ENCODE measurements at places on chromosomes 1 and 21.

- DNase-seq = no peak
Measured at GRCh38 chr1:33410091-33410701, 20.7 kb downstream of the PHC2 start.

DNA sequence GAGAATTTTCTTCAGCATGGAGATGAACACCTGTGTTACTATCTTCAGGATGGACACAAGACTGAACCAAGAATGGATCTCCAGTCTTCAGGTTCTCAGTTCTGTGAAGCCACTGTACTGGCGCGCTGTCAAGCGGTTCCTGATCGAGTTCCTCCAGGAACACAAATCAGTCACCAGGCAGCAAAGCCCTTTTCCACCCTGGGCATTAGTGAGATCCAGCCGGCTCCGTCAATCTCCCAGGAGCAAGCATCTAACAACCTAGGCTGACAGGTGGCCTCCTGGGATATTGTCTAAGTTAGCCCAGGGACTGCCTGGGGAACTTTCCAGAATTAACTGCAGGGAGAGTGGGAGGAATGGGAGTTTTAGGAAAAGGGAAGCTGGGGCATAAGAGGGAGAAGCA, 9.7 kb upstream of the IGFN1 start:
- no peak for DNase-seq

GRCh38 chr1:119286587-119287181, 81.9 kb upstream of the HAO2 start:
- no peak for DNase-seq

GRCh38 chr21:15098908-15099307, 34.1 kb upstream of the NRIP1 start:
- DNase-seq = no peak

DNA sequence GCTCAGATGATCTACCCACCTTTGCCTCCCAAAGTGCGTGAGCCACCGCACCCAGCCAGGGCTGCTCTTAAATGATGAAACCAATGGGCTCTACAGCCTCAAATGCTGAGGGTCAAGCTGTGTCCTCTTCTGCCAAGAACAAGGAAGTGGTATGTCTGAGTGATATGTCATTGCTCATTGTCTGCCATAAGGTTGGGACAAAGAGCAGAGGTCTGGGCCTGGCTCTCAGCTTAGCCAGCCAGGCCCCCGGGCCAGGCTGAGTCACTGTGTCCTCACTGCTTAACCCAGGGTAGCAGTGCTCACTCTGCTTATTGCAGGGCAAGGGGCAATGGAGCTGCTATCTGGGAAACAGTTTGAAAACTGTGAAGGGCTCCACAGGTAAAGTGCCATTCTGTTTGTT, 8.3 kb upstream of the ETS2 start:
- DNase-seq = no peak

DNA sequence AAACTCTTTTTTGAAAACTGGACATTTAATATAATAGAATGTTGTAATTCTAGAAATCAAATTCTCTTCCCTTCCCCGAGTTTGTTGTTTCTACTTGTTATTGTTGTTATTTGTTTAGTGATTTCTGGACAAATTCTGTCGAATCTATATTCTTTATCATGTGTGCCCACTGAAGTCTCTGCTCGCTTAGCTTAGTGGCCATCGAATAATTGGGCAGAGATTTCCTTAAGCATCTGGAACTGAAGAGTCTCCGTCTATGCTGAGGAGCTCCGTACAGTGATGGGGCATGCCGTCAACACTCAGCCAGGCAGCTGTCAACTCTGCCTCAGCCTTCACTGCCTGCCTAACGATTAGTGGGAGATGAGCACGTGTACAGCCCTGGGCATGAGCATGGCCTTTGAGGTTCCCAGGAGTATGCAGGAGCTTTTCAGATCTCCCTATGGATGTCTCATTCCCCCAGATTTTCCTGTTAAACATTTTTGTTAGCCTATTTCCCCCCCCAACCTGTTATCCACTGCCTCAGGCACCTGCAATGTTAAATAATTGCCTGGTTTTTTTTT, 66.8 kb downstream of the SLX9 start:
- DNase-seq = no peak

- no peak for DNase-seq
Measured at GRCh38 chr1:94542088-94542870, 720 bp upstream of the F3 start.

DNA sequence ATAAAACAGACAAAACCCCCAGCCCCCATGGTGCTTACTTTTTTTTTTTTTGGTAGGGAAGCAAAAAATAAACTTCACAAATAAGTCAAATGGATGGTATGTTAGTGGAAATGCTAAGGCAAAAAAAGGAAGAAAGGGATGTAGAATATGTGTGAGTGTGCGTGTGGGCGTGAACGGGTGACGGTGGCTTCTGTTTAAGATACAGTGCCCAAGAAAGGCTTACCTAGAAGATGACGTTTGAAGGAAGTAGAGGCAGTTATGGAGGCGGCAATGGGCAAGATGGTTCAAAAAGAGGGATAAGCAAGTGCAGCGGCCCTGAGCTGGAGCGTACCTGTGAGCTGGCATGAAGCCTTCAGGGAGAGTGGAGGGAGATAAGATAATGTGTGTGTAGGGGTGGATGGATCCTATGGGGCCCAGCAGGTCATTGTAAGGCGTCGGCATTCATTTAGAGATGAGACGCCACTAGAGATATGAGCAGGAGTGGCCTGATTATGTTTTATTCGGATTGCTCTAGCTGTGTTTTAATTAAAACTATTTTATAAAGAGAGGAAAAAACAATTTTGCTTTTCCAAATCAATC, 19.9 kb downstream of the LEPR start:
- no peak for DNase-seq

DNA sequence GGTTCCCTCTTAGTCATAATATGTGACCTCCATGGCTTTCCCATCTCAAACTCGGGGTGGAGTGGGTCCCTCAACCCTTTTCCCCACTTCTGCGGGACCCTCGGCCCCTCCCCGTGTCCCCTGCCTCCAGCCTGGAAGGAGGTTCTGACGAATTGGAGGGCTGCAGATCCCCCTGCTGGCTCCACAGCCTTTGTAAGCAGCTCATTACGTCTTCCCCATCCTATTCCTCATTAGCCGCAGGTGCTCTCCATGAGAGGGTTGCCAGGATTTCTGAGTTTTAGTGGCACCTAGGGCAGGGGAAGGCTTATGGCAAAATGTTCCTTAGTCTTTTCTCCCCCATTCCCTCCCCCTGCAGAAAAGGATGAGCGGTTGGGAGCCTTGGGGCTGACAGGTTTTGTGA, 8.3 kb downstream of the ACTL8 start:
- DNase-seq = no peak

All from NCI-H1436 treated with DMSO at 0.1 percent for 48 hours (cell line).